ENCODE measurements at places on chromosomes 2 and 18.

GRCh38 chr2:209663139-209663538 lies 108.5 kb upstream of the UNC80 start:
- no peak for DNase-seq

DNA sequence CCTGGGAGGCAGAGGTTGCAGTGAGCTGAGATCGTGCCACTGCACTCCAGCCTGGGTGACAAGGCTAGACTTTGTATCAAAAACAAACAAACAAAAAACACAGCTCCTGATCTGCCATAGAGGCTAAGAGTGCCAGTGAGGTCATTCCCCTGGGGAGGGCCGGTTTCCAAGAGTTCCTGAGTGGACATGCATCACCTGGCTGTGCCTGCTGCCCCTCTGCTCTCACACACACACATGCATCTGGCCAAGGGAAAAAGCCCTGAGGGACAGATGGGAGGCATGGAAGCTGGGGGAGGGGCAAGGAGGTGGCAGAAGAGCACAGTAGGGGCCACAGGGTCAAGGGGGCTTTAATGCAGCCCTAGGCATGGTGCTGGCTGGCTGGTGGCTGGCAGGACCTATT lies 60.4 kb downstream of the ZBTB7C start:
- DNase-seq: no peak

GRCh38 chr2:163123526-163123925 lies 285.0 kb upstream of the KCNH7 start:
- DNase-seq: no peak

GRCh38 chr18:49228187-49228586 lies 232.3 kb downstream of the DYM start:
- no peak for DNase-seq

DNA sequence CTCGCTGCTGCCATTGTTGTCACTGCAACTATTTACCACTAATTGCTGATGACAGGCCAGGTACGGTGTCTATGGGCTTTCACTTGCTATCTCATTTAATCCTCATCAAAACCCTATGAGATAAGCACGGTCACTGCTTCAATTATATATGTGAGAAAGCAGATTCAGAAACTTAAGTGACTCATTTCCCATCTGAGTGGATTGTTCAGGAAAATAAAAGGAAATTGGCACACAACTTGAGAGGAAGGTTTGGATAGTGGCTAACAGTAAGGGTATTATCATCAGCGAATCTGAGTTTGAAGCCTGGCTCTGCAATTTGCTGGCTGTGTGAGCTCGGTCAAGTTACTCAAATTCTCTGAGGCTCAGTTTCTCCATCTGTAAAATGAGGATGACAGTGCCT lies 196.0 kb downstream of the KCNS3 start:
- DNase-seq: no peak

- DNase-seq: no peak
Measured at GRCh38 chr2:147364597-147364996, 480.2 kb upstream of the ACVR2A start.

DNA sequence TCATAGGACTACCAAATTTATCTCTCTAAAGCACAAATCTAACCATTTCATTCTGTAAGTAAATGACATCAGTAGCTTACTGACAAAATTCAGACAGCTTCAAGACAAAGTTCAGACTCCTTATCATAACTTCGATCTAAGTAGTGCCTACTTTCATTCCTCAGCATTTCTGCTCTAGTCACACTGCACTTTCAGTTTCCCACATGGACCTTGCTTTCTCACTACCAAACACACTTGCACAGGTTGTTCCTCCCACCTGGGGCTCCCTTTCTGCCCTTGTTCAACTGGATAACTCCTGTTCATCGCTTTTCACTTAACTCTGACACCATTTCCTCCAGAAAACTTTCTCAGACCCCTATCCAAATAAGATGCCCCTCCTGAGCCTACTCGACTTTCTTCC lies 22.1 kb upstream of the CCDC150 start:
- DNase-seq: no peak

DNA sequence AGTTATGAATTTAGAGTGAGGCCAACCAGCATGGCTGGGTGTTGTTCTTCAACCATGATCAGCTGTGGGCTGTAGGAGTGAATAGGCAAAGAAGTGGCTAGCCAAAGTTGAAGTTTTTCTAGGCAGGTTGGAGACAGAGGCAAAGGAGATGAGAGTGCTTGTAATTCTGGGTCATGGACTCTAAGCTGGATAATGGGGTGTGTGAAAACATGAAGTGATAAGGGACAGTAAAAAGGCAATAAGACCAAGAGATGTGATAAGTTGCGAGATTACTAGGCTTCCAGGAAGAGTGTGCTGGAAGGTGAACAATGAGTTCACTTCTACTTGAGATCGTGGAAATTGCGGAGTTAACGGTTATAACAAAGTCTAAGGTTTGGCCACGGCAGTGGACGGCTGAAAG lies 118.6 kb upstream of the RNF152 start:
- no peak for DNase-seq

DNA sequence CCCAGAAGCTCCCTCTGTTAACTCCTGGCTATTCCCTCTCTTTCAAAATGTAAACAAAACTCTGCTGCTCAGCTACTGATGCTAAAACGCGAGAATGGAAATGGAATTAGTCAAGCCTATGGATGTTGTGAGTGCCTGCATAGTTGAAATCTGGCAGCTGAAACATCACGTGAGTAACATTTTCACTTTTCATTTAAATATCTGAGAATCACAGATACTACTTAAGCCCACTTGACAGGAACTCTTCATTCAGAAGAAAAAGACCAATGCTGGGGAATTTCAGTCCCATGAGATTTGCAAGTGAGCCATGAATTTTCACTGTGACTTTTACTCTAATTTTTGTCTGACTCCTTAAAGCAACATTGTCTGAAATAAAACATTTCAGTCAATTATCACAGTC lies 215.3 kb upstream of the SESTD1 start:
- no peak for DNase-seq

DNA sequence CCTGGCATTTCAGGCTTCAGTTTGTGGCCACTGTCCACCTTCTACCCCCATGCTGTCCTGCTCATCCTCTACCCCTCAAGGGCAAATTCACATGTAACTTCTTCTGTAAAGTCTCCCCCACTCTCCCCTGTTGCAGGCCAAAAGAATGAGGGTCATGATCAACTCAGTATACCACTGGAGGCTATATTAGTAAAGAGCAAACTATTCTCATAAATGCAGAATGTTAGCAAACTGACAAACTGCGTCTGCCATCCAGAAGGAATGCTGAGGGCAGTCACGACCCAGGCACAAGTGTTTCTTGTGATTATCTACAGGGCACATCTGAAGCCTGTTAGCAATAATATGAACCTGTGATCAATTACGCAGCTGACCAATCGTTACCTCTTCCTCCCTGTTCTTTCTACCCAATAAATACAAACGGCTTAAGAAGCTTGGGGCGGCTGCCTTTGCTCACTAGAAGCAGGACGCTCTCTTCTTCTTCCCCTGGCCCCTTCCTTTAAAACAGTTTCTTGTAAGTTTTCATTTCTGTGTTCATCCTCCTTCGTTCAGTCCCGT lies 58.3 kb downstream of the SEPTIN10 start:
- DNase-seq: no peak

- DNase-seq: no peak
Measured at GRCh38 chr2:129336276-129336675, 643.2 kb upstream of the RAB6C start.

GRCh38 chr2:181058378-181059269 lies 78.2 kb downstream of the UBE2E3 start:
- no peak for DNase-seq

GRCh38 chr2:121567957-121568409 lies 37.3 kb downstream of the RNU4ATAC start:
- no peak for DNase-seq

GRCh38 chr2:103232865-103233264 lies 471.0 kb downstream of the TMEM182 start:
- no peak for DNase-seq

DNA sequence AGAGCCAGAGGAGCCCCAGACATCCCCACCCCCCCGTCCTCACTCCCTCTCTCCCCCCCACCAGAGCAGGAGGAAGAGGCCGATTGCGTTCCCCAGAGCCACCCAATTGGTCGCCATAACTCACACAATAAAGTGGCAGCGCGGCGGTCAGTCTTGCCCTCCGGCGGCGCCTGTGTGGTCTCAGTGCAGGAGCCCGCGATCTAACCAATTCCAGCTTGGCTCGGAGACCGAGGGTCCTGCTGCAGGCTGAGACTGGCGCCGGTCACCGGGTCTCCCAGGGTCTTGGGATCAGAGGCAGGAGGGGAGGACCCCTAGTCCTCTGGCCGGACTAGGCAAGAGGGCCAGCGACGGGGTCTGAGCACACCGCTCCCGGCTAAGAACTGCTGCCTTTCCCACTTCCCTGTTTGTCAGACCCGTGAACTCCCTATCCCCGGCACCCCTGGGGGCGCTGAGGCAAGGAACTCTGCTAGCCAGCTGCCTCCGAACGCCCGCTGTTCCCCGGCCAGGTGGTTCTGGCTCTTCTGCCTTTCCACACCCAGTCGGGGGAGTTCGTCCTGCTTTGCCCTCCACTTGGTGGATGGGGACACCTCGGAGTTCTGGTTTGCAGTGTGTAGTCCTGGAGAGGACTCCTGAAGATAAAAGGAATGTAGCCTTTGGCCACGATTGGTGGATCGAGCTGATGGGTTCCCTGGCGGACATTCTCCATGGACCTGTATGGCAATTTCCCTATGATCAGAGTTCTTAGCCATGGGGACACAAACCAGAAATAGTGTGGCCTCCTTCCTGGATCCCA lies 1.0 kb upstream of the HOXD12 start:
- no peak for DNase-seq

DNA sequence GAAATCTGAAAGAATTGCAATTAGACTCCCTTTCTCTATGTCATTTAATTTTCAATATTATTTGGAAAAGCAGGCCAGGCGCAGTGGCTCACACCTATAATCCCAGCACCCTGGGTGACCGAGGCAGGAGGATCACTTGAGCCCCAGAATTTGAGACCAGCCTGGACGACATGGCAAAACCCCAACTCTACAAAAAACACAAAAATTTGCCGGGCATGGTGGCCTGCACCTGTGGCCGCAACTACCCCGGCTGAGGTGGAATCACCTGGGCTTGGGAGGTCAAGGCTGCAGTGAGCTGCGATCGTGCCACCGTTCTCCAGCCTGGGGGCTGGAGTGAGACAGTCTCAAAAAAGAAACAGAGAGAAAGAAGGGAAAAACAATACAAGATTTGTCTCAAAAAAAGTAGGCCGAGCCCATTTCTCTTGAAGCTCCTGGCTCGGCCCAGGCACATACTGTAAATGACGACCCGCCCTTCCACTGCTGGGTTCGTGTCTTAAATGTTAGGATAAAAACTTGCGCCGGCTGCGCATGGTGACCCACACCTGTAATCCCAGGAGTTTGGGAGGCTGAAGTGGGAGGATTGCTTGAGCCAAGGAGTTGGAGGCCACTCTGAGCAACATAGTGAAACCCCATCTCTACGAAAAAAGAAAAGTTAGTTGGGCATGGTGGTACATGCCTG lies 31.1 kb upstream of the GPC1 start:
- DNase-seq: no peak

DNA sequence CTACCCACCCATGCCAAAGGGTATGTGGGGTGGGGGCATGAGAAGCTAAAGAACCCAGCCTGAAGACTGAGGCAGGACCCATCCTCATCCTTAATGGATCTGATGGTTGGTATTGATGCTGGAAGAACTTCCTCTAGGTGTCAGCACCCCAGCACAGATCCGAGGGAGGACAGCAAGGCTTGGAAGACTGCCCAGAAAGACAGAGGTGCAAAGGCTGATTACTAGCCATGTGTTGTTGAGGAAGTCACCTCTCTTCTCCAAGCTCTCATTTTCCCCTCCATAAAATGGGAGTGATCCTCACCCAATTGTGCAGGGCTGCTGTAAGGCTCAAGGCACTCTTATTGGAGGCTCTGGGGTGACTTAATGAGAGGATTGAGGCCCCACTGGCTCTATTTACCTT lies 256.5 kb downstream of the CELF4 start:
- no peak for DNase-seq

DNA sequence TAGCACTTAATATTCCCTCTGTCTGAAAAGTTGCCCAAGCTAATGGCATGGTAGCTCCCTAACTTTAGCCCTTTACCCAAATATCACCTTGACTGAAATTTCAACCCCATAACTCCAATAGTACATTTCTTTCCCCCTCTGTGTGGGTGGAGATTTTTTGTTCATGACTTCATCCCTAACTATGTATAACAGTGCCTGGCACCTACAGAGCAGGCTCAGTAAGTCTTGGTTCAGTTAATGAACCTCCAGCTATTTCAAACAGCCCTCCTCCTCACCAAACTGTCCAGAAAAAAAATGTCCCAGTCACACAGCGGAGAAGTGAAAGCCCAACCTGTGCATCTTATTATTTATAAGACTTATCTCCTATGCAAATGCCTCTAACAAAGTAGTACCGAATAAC lies 18.6 kb downstream of the BUB1 start:
- DNase-seq: no peak

DNA sequence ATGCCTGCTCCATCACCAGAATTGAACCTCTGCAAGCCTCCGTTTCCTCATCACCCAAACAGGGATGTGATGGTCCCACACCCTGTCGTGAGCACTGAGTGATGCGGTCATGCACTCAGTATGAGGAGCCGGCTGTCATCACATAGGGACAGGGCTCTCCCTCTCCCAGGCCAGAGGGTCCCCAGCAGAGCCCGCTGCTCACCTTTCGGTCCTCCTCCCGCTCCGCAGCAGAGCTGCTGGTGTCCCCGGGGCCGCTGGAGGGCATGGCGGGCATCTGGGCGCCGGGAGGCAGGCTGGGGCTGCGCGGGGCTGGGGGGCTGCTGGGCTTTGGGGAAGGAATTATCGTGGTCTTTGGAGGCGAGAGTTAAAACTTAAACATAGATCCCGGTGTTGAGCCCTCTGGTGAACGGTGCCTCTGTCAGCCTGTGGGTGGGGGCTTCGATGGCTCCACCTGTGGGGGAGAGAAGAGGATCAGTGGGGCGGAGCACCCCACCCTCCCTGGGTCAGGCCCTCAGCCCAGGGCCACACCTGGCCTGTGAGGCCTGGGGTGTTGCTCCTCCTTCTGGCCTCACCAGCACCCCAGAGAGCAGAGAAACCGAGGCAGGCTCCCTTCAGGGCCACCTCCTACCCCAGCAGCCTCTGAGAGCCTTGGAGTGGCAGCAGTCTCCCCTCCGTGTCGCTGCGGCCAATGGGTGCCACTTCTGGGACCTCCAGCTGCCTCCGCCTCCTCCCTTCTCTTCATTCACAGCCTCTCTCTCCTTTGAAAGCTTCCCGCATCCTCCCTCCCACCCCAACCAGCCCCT lies 27.8 kb downstream of the DNMT3A start:
- DNase-seq: no peak

- DNase-seq: no peak
Measured at GRCh38 chr18:55838319-55838718, 250.3 kb upstream of the TCF4 start.

All from left cardiac atrium (tissue), 4 donors.